ENCODE measurements at places on chromosomes 2 and 18. TPM values are rescaled to one million over a fixed set of nuclear protein-coding genes. Genes with fewer than 3 reads are reported as not detected.

GRCh38 chr2:120077896-120078295, 65.0 kb downstream of the EPB41L5 start:
- no peaks in the 10 kb centered on the region for H3K4me1 ChIP-seq
- no peak overlapping the region for H3K27ac ChIP-seq
- no peak for DNase-seq
- H3K4me3 ChIP-seq, result no peak overlapping the region

DNA sequence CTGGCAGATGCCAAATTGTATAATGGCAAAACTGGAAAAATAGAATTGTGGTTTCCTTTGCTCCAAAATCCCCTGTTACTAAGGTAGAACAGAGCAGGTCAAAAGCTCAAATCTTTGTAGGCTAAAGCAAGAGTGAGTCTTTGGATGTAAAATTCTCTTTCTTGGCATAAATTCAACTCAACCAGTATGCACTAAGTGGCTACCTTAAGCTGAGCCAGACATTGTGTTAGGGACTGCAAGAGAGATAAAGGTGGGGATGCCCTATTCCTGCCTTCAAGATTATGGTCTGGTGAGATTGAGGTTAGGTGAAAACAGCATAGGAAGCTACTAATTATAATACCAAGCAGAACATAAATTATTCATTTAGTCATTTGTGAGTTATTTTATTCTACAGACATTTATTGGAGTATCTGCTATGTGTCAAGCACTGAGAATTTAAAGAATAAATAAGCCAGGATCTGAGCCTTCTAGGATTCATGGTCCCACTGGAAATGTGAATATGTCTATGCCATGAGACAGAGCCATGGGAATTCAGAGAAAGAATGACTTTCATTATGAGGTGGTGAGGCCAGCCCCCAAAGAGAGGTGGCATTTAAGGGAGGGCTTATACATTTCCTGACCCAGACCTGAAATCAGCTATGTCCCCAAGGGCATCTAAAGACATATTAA, 198.0 kb upstream of the NCKAP5 start:
- no peaks in the 10 kb centered on the region for H3K4me1 ChIP-seq
- H3K27ac ChIP-seq, result no peak overlapping the region
- no peak for DNase-seq
- H3K36me3 ChIP-seq, result no peaks in the 10 kb centered on the region
- no peaks in the 10 kb centered on the region for H3K27me3 ChIP-seq
- H3K4me3 ChIP-seq, result no peak overlapping the region

The TDRD15 gene
- 0.01 TPM for polyA plus RNA-seq

The KLHL30 gene
- 0.07 TPM for polyA plus RNA-seq

- no peaks in the 10 kb centered on the region for H3K27me3 ChIP-seq
- H3K27ac ChIP-seq, result peak overlapping the region; percentile 29
- no peaks in the 10 kb centered on the region for H3K36me3 ChIP-seq
- H3K4me1 ChIP-seq, result no peaks in the 10 kb centered on the region
Measured at GRCh38 chr2:28547223-28547860, 51.5 kb downstream of the PLB1 start.

GRCh38 chr2:186848873-186849578, at the start of gene ZSWIM2:
Gene ZSWIM2 (minus strand): TSS chr2:186849170. CDS start chr2:186849130, 40 bp downstream.
- peak; percentile 43 for DNase-seq
- H3K27me3 ChIP-seq, result no peaks in the 10 kb centered on the region
- no peaks in the 10 kb centered on the region for H3K36me3 ChIP-seq
- no peaks in the 10 kb centered on the region for H3K4me1 ChIP-seq

- H3K4me3 ChIP-seq, result no peak overlapping the region
- no peaks in the 10 kb centered on the region for H3K27me3 ChIP-seq
- no peaks in the 10 kb centered on the region for H3K4me1 ChIP-seq
Measured at GRCh38 chr2:128841803-128842202, 523.1 kb upstream of the HS6ST1 start.

The FBXO48 gene
- 2.2 TPM for polyA plus RNA-seq

GRCh38 chr2:203934041-203934492, 2.5 kb upstream of the ICOS start:
- no peak overlapping the region for H3K27ac ChIP-seq
- H3K36me3 ChIP-seq, result no peaks in the 10 kb centered on the region
- no peaks in the 10 kb centered on the region for H3K27me3 ChIP-seq

GRCh38 chr2:223711596-223712326, 109.6 kb upstream of the SCG2 start:
- H3K4me1 ChIP-seq, result no peaks in the 10 kb centered on the region
- H3K36me3 ChIP-seq, result no peaks in the 10 kb centered on the region
- no peak overlapping the region for H3K4me3 ChIP-seq
- no peak for DNase-seq
- no peaks in the 10 kb centered on the region for H3K27me3 ChIP-seq

The DNAJC5G gene
- polyA plus RNA-seq, result not detected

DNA sequence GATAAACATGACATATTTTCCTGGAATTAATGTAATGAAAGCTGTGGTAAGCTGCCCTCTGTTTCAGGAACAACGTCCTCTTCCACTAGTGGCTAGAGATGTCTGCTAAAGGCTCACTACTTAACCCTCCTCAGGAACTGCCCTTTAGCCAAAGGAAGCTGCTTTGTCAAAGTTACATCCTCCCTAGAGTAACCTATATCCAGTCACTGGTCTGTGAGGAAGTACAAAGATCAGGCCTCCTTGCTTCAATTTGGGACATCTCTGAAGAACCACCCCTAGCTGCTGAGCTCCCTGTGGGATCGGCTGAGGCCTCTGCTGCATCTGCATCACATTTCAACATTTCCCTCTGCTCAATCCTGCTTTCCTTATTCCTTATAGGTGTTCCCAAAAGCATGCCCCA, 107.8 kb downstream of the PRELID3A start:
- H3K36me3 ChIP-seq, result no peaks in the 10 kb centered on the region
- no peak overlapping the region for H3K4me3 ChIP-seq
- no peak overlapping the region for H3K27ac ChIP-seq
- no peaks in the 10 kb centered on the region for H3K4me1 ChIP-seq
- no peak for DNase-seq

GRCh38 chr2:240946654-240947053, 40.5 kb downstream of the CROCC2 start:
- DNase-seq, result no peak
- no peaks in the 10 kb centered on the region for H3K27me3 ChIP-seq
- no peaks in the 10 kb centered on the region for H3K36me3 ChIP-seq
- no peak overlapping the region for H3K27ac ChIP-seq
- H3K4me3 ChIP-seq, result no peak overlapping the region

GRCh38 chr18:78378403-78378802, 601.2 kb upstream of the SALL3 start:
- H3K4me1 ChIP-seq, result no peaks in the 10 kb centered on the region
- H3K4me3 ChIP-seq, result no peak overlapping the region
- H3K36me3 ChIP-seq, result no peaks in the 10 kb centered on the region
- no peaks in the 10 kb centered on the region for H3K27me3 ChIP-seq
- no peak overlapping the region for H3K27ac ChIP-seq

- DNase-seq, result no peak
- H3K27ac ChIP-seq, result no peak overlapping the region
- no peaks in the 10 kb centered on the region for H3K36me3 ChIP-seq
- H3K4me1 ChIP-seq, result no peaks in the 10 kb centered on the region
- no peaks in the 10 kb centered on the region for H3K27me3 ChIP-seq
Measured at GRCh38 chr18:25704071-25704470, 352.1 kb upstream of the ZNF521 start.

DNA sequence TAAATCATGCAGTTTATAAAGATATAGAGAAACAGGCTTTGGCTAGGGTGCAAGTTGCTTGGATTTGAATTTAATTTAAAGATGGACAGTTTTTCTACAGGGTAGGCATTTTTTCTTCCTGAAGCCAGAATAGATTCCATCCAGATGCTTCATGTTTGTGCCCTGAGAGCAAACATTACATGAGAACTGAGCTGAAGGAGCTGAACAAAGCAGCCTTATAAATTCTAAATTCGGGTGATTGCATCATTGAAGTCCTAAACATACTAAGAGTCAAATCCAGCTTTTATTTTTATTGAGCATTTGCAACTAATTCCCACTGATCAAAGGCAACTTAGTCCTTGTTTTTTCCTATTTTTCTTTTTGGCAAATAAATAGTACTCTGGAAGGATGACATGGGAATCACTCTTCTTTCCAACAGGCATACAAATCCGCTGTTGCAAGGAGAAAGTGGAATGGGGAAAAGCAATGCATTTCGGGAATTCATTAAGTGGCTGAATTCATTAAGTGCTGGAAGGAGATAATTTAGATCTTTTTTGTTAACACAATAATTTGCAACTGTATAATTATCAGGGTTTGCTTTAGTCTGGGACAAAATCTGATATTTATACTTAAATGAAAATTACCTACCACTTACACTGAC, 828.0 kb downstream of the SLC4A3 start:
- H3K27ac ChIP-seq, result no peak overlapping the region

DNA sequence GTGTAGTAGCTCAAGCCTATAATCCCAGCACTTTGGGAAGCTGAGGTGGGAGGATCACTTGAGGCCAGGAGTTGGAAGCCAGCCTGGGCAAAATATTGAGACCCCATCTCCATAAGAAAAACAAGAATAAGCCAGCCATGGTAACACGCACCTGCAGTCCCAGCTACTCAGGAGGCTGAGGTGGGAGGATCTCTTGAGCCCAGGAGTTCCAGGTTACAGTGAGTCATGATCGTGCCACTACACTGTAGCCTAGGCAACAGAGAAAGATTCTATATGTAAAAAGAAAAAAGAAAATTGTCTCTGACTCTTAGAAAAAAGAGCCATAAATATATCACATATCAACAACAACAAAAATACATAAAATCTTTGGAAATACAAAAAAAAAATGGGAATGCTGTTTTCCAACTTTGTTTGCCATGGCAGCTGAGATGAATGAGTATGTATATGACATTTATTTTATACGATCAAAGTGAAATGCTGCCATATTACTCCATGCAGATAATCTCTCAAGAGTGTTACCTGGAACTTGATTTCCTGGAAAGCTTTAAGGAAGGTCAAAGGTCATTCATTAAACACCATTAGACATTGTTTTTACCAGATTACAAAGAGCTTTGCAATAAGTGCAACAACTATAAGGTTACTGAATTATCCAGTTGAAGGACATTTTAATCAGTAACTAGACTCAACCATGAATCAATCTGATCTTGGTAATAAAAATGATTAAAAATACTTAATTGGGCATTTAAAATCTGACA, 19.7 kb upstream of the DAPL1 start:
- no peaks in the 10 kb centered on the region for H3K36me3 ChIP-seq
- no peak overlapping the region for H3K27ac ChIP-seq
- H3K27me3 ChIP-seq, result no peaks in the 10 kb centered on the region
- H3K4me3 ChIP-seq, result no peak overlapping the region
- H3K4me1 ChIP-seq, result peaks cover 8% of the 10 kb centered on the region

DNA sequence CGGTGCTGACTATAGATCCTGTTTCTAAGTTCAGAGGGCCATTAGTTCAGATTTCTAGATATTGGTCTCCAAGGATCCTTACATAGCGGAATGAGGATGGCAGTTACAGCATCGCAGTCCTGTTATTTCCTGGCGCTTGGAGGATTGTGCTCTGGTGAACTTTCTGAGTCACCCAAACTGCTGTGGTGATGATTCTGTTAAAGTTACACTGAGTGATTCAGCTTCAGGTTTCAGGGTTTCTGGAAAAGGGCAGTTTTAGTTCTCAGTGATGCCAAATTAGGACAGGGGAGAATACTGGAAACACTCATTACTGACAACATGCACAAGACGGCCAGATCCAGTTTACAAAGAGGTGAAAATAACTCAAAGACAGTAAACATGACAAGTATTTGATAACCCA, 52.1 kb upstream of the ANKRD62 start:
- no peak overlapping the region for H3K27ac ChIP-seq
- no peak for DNase-seq
- no peak overlapping the region for H3K4me3 ChIP-seq
- peaks cover 1% of the 10 kb centered on the region for H3K27me3 ChIP-seq
- no peaks in the 10 kb centered on the region for H3K36me3 ChIP-seq

- no peak for DNase-seq
- H3K4me1 ChIP-seq, result no peaks in the 10 kb centered on the region
- no peak overlapping the region for H3K4me3 ChIP-seq
Measured at GRCh38 chr2:8551622-8552074, 130.2 kb upstream of the ID2 start.

The CD8B gene
- 56.0 TPM for polyA plus RNA-seq

GRCh38 chr2:239561446-239562001, 160.7 kb upstream of the HDAC4 start:
- no peak overlapping the region for H3K4me3 ChIP-seq
- DNase-seq, result no peak
- H3K4me1 ChIP-seq, result no peaks in the 10 kb centered on the region
- H3K36me3 ChIP-seq, result no peaks in the 10 kb centered on the region
- no peaks in the 10 kb centered on the region for H3K27me3 ChIP-seq
- no peak overlapping the region for H3K27ac ChIP-seq

- H3K27ac ChIP-seq, result no peak overlapping the region
- no peaks in the 10 kb centered on the region for H3K4me1 ChIP-seq
- no peak overlapping the region for H3K4me3 ChIP-seq
- no peaks in the 10 kb centered on the region for H3K36me3 ChIP-seq
- H3K27me3 ChIP-seq, result no peaks in the 10 kb centered on the region
- DNase-seq, result no peak
Measured at GRCh38 chr2:30362468-30363081, 84.5 kb upstream of the LCLAT1 start.

The LOXHD1 gene
- polyA plus RNA-seq, result 0.12 TPM

GRCh38 chr2:88828397-88829137, 137.1 kb downstream of the RPIA start:
- no peaks in the 10 kb centered on the region for H3K36me3 ChIP-seq
- DNase-seq, result no peak
- H3K4me3 ChIP-seq, result no peak overlapping the region
- H3K27ac ChIP-seq, result no peak overlapping the region

GRCh38 chr18:12857215-12857905, 26.7 kb downstream of the PTPN2 start:
- DNase-seq, result no peak
- H3K4me1 ChIP-seq, result no peaks in the 10 kb centered on the region
- no peaks in the 10 kb centered on the region for H3K36me3 ChIP-seq

- H3K4me3 ChIP-seq, result no peak overlapping the region
- H3K4me1 ChIP-seq, result peaks cover 5% of the 10 kb centered on the region
- H3K27ac ChIP-seq, result no peak overlapping the region
- H3K27me3 ChIP-seq, result no peaks in the 10 kb centered on the region
- no peaks in the 10 kb centered on the region for H3K36me3 ChIP-seq
Measured at GRCh38 chr2:160434254-160434948, 59.2 kb downstream of the RBMS1 start.

DNA sequence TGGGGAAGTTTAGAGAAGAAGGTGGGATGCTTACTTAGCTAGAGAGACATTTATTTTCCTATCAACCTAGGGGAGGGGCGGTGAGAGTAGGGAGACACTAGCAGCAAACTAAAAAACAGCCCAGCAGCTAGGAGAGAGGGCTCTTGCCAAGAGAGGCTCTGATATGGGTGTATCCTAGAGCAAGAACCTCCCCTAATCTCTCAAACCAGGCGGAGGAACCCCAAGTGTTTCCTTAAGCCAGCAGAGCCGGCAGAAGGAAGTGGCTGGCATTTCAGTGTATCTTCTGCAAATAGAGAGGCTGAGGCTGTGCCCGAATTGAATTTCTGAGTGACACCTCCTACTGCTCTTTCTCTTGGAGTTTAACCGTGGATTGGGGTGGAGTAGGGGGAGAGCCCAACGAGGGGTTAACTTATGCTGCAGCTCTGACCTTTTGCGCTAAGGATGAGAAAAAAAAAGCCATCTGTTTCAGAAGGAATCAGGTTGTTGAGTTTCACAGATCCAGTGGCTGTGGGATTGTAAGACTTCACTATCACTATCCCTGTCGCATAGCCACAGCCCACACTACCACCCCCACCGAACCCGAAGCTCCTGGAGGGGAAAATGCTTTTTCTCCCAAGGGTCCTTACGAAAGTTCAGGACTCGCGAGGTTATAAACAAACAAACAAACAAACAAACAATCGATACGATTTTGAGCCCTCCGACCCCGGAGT, 1.4 kb downstream of the ST8SIA5 start:
- H3K36me3 ChIP-seq, result no peaks in the 10 kb centered on the region
- H3K27ac ChIP-seq, result no peak overlapping the region
- no peaks in the 10 kb centered on the region for H3K4me1 ChIP-seq
- no peak overlapping the region for H3K4me3 ChIP-seq

The ADCYAP1 gene
- 0.56 TPM for polyA plus RNA-seq
